SK-N-DZ (cell line): ENCODE measurements at places on chromosomes 16 and 17.

- DNase-seq = no peak
Observed at GRCh38 chr17:14731591-14731990, 430.7 kb downstream of the HS3ST3B1 start.

GRCh38 chr17:81888105-81888987 lies 3.0 kb downstream of the ALYREF start:
- no peak for DNase-seq

GRCh38 chr17:10292057-10292937 lies 80.5 kb downstream of the MYH13 start:
- DNase-seq = no peak

- no peak for DNase-seq
Observed at GRCh38 chr17:31753011-31753410, 106.0 kb downstream of the COPRS start.

DNA sequence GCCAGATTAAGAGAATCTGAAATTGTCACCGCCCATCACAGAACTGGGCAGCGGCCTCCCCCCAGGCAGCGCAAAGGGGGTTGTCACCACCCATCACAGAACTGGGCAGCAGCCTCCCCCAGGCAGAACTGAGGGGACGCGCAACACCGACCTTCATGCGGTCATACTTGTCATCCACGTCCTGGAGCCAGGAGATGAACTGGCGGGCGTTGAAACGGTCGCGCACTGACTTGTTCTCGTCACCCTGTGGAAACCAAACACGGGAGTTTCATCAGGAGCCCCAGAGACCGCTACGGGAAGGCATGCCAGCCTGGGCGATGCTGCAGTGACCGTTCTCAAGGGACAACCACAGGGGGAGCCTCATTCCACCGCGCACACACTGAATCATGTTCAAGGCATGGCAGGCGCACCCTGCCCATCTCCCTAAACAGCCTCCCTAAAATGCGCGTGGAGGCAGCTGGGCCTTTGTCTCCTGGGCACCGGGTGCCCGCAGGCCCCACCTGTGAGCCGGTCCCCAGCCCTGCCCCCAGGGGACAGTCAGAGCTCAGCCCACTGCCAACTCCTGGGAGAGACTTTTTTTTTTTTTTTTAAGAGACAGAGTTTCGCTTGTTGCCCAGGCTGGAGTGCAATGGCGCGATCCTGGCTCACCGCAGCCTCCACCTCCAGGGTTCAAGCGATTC lies 53.3 kb downstream of the ZNF778 start:
- DNase-seq = no peak

GRCh38 chr17:64635647-64636305 lies 26.3 kb downstream of the SMURF2 start:
- no peak for DNase-seq

DNA sequence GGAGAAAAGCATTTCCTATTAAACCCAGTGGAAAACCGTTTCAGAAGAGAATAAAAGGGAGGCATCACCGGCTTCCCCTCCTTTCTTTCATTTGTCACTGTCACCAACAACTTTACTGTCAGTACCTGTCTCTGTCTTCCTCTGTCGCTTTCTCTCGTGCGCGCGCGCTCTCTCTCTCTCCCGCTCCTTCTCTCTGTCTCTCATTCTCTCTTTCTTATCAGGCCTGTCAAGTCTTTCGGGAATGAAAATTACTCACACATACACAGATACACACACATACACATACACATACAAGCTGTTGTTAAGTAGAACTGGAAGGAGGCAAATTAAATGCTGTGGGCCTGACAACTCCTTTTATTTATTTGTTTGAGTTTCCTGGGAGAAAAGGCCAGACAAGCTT lies 17.6 kb downstream of the MYOCD start:
- DNase-seq = no peak

DNA sequence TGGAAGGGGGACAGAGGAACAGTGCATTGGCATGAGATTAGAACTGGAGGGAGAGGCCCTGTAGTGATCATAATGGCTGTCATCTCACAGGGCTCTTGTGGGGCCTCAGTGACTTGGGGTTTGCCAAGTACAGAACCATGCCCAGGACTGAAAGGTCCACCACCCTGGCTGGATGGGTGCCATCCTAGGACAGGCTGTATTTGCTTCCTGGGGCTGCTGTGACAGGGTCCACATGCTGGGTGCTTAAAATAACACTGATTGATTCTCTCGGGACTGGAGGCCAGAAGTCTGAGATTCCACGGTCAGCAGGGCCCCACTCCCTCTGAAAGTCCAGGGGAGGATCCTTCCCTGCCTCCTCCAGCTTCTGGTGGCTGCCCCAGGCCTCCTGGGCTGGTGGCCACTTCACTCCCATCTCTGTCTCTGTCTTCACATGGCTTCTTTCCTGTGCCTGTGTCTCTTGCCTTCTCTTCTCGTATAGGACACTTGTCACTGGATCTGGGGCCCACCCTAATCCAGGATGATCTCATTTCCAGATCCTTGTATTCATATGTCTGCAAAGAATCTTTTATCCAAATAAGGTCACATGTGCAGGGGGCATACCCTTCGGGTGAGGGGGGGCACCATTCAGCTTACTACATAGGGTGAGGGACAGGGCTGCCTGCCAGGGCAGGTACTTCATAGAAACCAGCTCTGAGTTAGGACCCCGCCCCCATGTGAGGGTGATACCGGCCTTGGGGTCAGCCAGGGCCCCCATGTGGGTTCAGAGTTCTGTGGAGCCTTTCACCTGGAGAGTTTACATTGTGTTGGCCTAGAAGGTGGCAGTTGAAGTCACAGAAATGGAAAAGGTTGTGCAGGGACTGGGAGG lies 52.6 kb downstream of the USP22 start:
- no peak for DNase-seq

GRCh38 chr17:2551493-2551892 lies 39.8 kb upstream of the METTL16 start:
- DNase-seq = no peak

DNA sequence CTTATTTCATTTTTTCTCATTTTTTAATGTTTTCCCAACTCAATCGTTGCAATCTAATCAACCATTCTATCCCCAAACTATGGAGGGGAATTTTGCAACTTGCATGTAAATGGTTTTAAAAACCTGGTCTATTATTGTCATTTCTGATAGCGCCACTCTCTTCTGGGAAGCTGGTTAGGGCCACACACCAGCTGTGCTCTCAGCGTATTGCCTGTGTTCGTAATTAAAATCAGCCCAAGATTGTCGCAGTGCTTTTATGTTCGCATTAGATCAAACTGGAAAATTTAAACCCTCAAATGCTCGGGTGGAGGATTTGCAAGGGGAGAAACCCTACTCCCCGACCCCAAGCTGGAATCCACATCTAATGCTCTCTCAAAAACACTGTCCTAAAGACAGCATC lies 123.5 kb upstream of the CACNG5 start:
- no peak for DNase-seq

DNA sequence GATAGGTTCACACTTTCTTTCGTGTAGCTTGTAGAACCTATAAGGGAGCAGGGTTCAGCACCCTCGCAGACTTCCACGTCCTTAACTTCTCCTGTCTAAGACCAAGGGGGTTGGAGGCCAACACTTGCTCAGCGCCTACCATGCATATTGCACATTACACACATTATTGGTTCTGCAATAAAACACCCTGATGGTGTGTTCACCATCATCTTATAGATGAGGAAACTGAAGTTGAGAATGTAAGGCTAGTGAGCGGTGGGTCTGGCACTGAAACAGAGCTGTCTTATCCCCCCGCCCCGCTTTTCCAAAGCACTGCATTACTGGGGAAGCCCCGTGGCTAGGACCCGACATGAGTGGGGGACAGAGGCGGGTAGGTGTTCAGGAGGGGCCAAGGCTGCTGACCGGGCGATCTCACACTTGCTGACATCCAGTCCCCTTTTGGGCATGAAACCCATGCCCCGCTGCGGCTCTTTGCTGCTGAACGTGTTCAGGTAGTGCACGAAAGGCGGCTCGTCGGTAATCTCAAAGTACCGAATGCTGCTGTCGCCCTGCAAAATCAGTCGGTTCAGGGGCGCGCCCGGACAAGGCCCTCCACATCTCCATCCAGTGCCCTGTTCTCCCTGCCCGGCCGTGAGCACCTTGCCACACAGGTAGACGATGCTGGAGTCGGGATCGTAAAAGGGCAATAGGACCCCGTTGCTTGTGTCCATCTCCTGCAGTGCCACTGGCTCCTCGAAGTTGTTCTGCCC lies 6.2 kb downstream of the CORO6 start:
- DNase-seq = no peak

DNA sequence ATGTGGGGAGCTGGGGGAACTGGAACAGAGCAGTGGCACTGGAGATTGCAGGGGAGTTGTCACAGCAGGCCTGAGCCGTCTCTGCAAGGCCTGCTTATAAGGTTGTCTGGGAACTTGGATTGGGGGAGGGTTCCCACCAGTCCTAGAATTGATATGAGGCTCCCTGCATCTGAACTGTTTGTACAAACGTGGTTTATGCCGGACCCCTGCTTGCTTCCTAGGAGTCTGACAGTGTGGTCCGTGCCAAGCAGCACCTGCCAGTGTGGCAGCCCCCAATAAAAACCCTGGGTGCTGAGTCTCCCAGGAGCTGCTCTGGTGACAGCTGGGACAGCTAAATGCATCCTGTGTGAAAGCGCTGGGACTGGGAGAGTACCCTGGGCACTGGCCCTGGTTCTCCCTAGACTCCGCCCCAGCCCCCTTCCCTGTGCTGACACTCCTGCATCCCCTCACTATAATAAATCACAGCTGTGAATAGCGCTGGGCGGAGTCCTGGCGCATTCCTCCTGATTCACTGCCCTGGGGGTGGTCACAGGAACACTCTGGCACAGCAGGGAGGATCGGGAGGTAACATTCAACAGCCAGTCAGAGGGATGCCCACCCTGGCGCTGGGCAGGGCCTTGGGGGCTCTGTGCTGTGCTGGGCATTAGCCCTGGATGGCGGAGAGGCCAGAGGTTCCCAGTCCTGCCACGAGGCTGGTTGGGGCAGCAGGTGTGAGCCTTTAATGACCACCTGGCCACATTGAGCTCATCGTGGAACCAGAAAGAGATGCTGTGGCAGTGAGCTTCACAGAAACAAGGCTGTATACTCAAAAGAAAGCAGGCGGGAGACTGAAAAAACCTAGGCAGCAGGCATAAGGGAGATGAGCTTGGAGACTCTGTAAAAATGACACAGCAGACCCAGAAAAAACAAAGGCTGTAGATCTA lies 45.6 kb downstream of the RMI2 start:
- DNase-seq = no peak

DNA sequence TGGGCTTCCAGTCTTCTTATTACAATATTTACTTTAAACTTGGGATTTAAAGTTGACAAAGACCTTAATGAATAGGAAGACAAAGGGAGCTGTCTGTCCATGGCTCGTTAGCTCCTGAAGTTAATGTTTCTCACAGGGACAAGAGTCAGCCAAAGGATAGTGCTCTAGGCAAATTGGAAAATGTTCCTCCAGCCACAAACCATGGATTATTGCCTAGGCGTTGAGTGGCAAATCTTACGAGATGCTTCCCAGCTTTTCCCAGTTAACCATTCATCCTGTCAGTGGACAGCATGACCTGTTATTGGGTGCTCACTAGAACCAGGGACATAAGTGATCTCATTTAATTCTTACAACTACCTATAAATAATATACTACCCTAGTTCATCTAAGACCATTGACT lies 3.6 kb downstream of the TEX2 start:
- no peak for DNase-seq
